T-helper 1 cell (primary cell): ENCODE measurements at places on chromosomes 3 and 15.

- DNase-seq = no peak
Observed at GRCh38 chr3:115217678-115218451, 70.8 kb upstream of the ZBTB20 start.

- DNase-seq = no peak
Observed at GRCh38 chr3:26108846-26109489, 319.1 kb downstream of the OXSM start.

DNA sequence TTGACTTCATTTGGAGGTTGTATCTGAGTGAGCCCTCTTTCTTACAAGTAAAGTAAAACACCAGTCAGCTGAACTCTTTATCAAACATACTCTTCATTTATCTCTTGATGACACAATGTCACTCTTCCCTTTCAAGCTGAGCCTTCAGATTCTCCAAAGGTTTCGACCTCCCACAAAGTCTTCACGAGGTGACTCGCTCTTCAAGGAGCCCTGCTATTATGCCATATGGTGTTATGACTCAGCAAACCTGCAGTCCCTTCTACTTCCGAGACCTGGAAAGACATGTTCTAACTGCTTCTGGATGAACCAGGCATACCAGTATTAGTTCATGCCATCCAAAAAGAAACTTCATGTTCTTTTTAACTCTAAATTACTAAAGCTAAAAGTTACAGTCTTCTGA lies 23.1 kb downstream of the AADAC start:
- DNase-seq = no peak

DNA sequence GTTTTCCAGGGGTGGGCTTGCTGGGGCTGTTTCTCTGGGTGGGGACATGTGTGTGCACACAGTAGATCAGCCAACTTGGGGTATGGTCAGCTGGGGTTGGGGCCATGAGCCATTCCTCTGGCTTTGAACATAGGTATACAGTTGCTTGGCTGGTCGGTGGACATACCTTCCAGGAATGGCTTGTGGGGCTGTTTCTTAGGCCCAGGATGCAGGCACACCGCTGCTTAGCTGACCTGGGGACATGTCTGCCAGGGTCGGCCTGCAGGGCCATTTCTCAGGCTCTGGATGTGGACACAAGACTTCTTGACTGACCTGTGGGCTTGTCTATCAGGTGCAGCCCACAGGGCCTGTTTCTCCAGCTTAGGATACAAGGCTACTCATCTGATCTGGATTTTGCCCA lies 130.6 kb downstream of the DOCK3 start:
- DNase-seq = no peak

DNA sequence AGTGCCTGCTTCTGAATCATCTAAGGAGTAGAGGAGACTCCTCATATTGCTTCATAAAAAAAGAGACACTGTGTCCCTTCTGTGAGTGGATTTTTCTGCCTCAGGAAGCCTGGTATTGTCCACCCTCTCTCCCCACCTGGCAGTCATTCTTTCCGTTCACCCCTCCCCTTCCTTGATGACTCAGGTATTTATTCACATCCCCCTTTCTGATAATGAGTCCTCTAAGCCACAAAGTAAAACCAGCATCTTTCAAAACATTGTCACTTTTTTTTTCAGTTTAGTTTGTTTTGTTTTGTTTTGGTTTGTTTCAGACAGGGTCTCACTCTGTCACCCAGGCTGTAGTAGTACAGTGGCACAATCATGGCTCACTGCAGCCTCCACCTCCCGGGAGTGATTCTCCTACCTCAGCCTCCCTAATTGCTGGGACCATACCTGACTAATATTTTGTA lies 65.2 kb upstream of the UBE2E1 start:
- DNase-seq = peak; percentile 54

- no peak for DNase-seq
Observed at GRCh38 chr15:79282371-79283251, at the start of gene ANKRD34C. TSS of gene ANKRD34C (plus strand) at chr15:79282722. CDS start at chr15:79293285, 10,563 bp downstream.

GRCh38 chr3:166607933-166608521 lies 770.8 kb upstream of the BCHE start:
- no peak for DNase-seq

DNA sequence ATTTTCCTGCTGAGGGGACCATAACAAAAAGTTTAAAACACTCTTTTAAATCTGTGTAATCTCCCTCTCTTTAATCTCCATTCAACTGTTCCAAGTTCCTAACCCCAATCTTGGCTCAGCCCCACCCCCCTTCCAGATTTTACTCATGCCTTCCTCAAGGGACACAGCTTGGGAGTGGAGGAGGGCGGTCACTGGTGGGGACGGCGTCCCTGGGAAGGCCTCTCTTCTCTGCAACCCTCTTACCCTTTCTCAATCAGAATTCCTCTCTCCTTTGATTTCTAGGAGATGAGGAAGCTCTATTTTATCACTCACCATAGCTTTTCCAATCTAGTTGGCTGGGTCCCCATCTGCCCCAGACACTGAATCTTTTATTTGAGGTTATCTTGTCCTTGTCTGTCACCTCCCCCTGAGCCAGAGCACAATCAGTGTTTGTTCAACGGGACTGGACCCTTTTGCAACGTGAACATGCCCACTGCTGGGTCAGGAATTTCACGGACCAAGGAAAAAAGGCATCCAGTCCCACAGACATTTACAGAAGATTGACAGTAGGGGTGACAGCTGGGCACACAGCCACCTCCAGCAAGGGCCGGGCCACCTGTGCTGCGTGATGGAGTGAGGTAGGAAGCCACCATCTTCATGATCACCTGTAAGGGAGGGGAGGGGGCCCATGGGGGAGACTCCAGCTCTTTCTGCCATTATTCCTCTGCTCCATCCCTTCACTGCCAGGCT lies 84.0 kb upstream of the HERC1 start:
- no peak for DNase-seq

DNA sequence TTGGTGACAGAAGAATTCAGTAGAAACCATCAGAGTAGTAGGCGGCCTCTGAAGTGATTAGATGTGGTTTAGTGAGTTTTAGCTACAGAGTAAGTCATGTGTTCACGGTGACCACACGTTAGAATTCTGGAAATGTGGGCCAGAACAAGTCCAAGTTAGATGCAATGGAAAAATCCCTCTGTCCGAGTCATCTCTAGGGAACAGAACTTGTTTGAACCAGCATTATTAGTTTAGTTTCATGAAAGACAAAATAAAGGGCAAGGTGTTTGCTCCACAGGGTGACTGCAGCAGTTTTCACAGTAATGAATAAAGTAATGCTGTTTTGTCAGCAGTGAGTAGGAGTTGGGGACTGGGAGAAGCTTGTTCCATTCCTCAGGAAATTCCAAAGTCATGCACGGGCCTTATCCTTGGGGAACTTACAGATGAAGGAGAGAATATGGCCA lies 100.2 kb downstream of the CGNL1 start:
- no peak for DNase-seq

- DNase-seq = no peak
Observed at GRCh38 chr3:160099834-160100233, 111.2 kb downstream of the IL12A start.

DNA sequence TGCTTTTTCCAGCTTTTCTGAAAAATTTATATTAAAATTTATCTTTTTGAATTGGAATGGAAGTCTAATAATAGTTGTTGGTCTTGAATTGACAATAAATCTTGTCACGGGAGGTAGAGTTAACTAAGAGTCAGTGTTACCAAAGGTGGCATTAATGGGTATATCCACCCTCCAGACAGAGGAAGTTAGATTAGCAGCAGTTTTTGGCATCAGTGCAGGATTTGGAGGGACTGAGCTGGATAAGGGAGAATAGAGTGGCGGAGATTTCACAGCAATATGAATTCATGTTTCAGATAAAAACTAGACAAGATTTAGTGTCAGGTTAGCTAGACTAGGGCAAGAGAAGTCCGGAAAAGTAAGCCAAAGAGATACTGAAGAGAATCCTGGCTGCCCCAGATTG lies 201.3 kb upstream of the ZBTB20 start:
- no peak for DNase-seq

DNA sequence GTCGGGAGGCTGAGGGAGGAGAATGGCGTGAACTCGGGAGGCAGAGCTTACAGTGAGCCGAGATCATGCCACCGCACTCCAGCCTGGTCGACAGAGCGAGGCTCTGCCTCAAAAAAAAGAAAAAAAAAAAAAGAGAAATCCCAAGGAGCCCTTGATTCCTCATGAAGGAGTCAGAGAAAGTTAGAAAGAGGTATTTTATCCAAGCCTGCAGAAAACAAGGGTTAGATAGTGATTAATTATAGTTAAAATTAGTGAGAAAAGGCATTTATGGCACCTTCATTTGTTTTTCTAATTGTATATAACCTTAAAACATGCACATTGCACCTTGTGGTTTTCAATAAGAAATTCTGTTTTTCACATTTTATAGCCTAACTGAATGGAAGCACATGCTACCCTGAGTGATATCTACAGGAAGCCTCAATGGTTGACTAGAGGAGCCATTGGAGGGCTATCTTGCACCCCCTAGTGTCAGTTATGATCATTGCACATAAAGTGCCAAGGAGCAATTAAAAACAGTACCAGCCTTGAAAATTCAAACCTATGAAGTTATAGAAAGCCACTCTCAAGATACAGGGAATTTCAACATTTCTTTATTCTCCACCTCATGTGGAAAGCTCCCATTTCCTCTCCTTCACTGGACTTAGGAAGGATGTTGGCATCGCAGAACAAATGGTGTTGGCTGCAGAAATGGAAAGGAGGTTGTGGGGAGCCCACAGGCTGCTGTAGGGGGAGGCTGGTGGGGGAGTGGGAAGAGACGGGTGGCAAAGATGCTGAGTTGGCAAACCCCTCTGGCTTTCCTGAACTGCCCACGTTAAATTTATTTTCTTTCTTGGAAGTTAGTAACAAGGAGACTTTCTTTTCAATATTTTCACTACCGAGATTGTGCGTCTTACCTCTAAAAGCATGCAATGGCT lies 48.5 kb downstream of the ITGA11 start:
- peak; percentile 30 for DNase-seq

- no peak for DNase-seq
Observed at GRCh38 chr15:51755790-51756189, 4.4 kb downstream of the TMOD2 start.

- no peak for DNase-seq
Observed at GRCh38 chr3:188712248-188712924, 459.4 kb upstream of the TPRG1 start.

DNA sequence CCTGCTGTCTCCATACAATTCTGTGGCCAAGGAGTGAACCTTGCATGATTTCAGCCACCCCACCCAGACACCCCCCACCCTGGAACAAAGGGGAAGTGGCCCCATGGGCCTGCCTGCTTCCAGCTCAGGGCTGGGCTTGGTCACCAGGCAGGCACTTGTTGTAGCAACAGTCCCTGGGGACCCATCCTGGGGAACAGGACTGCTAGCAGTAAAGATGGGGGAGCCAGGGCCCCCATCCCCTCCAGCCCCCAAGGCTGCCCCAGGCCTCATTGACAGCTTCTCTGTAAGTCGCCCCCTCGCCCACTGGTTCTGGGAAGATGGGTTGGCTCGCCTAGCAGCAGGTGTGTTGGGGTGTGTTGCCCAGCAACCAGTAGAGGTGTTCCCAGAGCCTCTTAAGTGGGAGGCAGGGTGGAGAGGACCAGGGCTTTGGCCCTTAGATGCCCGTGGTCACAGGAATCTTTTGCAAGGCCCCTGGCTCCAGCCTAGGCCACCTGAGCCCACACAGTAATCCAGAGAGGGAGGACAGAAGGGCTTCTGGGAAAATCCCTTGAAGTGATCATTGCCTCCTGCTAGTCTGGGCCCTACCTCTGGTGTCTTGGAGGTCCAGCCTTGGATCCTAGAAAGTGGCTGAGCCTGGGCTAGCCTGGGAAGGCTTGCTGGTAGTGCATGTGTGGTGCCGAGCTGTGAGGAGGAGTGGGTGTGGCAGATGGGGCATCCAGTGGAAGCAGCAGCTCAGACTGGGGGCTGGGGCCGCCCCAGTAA lies 48.9 kb downstream of the CYP11A1 start:
- DNase-seq = no peak

- no peak for DNase-seq
Observed at GRCh38 chr3:15152184-15152583, 53.2 kb upstream of the RBSN start.

DNA sequence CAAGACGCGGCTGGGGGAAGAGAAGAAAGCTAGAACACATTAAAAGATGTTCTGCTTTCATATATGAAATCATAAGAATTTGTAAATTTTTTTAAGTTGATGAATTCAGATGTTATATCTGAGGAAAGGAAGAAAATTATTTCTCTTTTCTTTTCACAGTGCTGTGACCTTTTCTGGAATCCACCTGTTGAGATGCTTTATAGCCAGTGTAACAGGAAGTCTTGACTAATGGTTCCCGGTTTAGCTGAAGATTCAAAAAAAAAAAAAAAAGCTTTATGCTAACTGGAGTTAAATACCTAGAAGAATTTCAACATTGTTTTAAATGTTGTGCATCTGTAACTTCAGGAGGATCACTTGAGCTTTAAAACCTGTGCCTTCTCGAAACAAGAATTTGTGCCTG lies 9.9 kb downstream of the GTPBP8 start:
- no peak for DNase-seq

DNA sequence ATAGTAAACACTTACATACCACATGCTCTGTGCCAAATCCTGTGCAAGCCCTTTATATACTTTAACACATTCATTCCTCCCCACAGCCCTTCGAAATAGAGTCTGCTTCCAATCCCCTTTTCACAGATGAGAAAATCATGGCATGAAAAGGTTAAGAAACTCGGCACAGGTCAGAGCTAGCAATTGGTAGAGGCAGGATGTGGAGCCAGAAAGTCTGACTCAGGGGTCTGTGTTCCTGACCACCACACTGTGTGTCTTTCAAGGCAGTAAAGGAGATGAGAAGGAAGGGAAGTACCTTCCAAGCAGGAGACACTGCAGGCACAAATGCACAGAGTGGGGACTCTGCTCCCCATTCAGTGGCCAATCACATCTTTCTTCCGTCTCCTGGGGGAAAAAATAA lies 61.1 kb downstream of the SCN11A start:
- DNase-seq = no peak

DNA sequence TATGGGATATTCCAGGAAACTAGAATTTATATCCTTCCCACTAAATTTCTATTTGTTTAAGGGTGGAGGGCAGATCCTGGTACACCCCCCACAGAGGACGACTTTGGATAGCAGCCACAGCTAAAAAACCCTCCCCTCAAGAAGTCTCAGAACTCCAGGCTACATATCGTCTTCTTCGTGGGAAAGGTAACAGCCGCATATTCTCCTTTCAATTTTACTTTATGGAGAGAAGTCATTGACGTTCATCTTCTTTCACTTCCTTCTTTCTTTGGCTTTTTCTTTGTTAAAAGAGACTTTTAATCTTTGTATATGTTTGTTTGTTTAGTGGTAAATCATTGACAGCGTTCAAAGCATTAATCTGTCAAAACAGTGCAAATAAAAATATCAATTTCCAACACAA lies 36.3 kb downstream of the TRIP4 start:
- DNase-seq = no peak

DNA sequence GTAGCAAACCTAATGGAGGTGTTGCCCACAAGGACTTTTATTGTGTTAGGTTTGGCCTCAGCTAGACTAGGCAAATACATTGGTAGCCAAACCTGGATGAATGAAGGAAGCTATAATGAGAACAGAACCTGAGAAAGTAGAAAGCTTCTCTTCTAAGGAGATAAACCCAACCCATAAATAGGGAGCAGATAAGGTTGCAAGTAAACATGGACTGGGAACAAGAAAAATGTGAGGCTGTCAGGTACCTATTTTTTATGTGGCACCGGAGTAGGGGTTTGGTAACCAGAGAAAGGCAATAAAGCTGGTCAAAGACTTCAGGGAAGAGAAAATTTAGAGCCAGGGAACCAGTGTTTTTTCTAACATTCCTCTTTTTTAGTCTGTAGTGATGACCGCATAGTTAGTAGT lies 25.0 kb downstream of the ZNF654 start:
- DNase-seq = no peak
